Nucleus accumbens (tissue), 56 donors: ENCODE measurements at places on chromosomes 1 and 21.

- DNase-seq, result no peak
Observed at GRCh38 chr21:46605767-46606426, 1.0 kb upstream of the S100B start.

DNA sequence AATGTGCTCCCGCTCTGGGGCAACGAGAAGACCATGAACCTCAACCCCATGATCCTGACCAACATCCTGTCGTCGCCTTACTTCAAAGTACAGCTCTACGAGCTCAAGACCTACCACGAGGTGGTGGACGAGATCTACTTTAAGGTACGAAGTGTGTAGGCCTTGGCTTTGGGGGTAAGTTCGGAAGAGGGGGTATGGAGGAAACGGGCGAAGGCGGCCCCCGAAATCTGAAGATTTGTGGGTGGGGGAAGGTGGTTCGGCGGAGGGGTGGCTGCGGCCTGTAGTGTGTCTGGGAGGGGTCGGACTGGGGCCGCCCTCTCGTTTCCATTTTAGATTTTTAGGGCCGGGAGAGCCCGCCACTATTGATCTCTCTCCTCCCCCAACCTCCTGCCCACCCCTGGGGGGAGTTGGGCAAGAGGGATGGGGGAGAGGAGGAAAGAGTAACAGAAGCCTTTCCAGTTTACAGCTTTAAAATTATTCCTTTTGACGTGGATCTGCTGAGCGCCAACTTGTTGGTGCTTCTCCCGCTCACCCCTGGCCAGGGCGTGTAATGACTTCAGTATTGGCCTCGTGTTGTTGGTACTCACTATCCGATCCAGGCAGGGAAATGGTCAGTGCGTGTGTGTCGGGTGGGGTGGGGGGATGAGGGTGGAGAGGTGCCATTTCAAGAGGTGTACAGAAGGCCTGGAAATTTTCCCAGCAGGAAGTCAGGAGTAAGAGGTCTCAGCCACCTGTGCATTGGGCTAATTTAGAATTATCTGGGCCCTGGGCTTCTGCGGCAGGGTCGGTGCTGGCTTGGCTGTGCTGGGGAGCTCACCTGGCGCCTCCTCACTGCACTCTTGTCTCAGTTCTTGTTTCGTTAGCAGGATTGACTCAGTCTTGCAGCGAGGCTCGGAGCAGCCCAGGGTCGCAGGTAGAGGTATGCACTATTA lies 880 bp downstream of the PRPF38B start:
- DNase-seq, result no peak

DNA sequence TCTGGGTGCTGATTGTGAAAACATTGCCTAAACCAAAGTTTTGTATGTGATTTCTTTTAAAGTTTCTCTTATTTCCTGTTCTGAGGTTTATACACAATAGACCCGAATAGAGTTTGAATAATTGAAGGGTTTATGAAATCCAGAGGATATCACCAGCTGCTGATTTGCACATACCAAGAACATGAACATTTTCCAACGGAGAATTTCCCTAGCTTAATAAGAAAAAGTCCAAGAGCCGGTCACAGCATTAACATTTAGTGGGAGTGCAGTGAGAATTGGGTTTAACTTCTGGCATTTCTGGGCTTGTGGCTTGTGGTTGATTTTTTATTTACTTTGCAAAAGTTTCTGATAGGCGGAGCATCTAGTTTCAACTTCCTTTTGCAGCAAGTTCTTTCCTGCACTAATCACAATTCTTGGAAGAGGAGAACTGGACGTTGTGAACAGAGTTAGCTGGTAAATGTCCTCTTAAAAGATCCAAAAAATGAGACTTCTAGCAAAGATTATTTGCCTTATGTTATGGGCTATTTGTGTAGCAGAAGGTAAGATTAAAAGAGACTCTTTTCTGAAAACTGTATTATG lies at the start of gene CFH:
Gene CFH, plus strand, starts transcription at position 407 of the 579 bp plus-strand sequence. Its CDS starts 75 bp downstream, at position 482.
- DNase-seq, result no peak

DNA sequence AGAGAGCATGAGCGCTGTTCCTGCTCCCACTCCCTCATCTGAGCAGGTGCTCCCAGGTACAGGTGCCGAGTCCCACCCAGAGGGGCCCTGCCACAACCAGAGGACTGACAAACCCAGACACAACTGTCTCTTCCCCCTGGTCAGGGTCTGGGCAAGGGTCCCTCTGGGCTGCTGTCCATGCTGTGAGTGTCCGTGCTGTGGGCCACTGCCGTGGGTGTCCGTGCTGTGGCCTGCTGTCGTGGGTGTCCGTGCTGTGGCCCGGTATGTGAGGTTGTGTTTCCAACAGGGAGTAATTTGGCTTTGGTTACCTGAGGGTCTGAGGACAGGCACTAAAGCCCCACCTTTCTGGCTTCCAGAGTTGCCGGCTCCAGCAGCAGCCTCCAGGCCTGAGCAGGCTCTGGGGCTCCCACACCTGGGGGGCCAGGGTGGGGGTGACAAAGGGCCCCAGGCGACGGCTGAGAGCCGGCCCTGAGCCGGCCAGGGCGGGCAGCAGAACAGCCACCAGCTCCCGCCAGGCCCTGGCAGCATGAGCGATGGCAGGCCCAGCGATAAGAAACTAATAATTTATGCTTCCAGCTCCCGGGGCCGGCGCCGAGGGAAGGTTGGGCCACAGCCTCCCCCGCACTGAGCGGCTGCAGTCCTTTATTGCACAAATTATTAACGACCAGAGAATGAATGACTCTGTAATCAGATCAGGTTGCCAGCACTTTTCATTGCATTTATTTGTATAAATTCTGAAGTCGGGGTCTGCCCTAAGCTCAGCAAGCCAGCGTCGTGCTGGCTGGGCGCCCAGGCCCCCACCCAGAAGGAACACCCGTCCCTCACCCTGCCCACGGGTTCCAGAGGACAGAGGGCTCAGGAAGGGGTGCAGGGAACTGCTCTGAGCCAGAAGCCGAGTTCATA lies 7.3 kb upstream of the SAMD11 start:
- DNase-seq, result no peak

GRCh38 chr1:182595641-182596240 lies 6.7 kb upstream of the RNASEL start:
- peak; percentile 19 for DNase-seq

- DNase-seq, result no peak
Observed at GRCh38 chr1:41613689-41614574, 129.4 kb upstream of the EDN2 start.

GRCh38 chr1:172938681-172939080 lies 112.1 kb downstream of the TNFSF18 start:
- no peak for DNase-seq
